Mesendoderm (in vitro differentiated cells): ENCODE measurements at places on chromosomes 7 and 10.

- DNase-seq = no peak
Observed at GRCh38 chr10:84896909-84897308, 568.5 kb downstream of the CCSER2 start.

DNA sequence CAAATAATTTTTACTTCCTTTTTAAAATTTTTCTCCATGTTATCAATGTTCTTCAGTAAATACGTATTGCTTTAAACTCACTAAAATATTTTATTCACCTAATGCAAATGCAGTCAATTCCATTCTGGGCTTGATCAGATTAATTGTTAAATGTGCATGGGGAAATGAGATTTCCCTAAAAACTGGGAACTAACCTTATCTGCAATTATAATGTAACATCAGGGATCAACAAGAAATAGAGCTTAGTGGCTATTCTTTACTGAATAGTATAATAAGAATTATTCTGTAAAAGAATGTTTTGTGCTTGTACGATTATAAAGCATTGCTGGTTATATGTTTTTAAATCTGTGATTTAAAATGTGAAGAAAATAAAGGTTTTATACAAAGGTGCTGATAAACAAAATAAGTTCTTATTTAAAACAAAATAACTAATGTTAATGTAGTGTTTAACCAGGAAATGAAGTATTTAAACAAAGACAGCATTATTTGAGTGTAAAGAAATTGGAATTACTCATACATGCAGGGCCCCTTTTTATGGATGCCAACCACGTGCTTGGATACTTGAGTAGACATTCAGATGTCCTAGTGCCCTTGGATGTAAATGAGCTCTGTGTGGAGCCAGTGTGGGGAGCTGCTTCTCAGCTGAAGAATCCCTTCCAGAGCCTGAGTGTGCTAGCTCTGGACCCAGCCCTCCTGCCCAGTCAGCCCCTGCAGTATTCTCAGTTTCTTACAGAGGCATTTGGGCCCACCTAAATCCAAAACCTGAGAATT, 84.2 kb downstream of the REEP3 start:
- DNase-seq = peak; percentile 39

- peak; percentile 62 for DNase-seq
Observed at GRCh38 chr7:2399848-2400587, 3.4 kb upstream of the CHST12 start.

DNA sequence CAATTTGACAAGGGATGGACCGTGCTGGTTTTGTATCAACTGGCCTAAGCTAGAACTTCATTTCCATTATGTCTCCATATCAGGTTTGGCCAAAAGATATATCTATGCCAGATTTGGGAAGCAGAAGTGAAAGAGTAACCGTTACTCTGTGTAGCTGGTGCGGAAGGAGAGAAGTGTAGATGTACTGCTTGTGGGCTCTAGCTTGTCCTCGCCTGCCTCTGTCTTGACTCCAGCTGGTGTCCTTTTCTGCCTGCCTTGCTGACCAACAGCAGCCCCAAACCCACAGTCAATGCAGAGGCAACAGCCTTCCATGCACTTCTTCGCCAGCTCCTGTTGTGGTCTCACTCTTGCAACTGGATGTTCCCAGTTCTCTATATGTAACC, 128.5 kb downstream of the KIF20B start:
- no peak for DNase-seq
